ENCODE measurements at places on chromosomes 12 and 14. TPM values are rescaled to one million over a fixed set of nuclear protein-coding genes. Genes with fewer than 3 reads are reported as not detected.

Gene ERP27
- total RNA-seq = 5.4 TPM

Gene MYG1
- 59.1 TPM for total RNA-seq

Gene PPP1CC
- total RNA-seq = 148 TPM

Gene KRT71
- not detected for total RNA-seq

Gene PALS1
- 10.1 TPM for total RNA-seq

Gene MON2
- total RNA-seq = 51.6 TPM

Gene KDM5A
- 135 TPM for total RNA-seq

Gene PTPRB
- total RNA-seq = not detected

Gene SMCO2
- total RNA-seq = not detected

GRCh38 chr14:92513204-92513965 is at the start of gene RIN3:
TSS of gene RIN3 (plus strand) at chr14:92513781. CDS start at chr14:92513933, 152 bp downstream.
- H3K4me1 ChIP-seq = peaks cover 44% of the 10 kb centered on the region
- DNase-seq = peak; percentile 61
- no peaks in the 10 kb centered on the region for H3K27me3 ChIP-seq
- H3K4me3 ChIP-seq = peak within 1 kb of the TSS; percentile 80

GRCh38 chr12:26471560-26471959 is 276.2 kb downstream of the SSPN start:
- peaks cover 19% of the 10 kb centered on the region for H3K36me3 ChIP-seq
- H3K4me3 ChIP-seq = peak overlapping the region; percentile 49
- peaks cover 54% of the 10 kb centered on the region for H3K4me1 ChIP-seq
- no peak for DNase-seq

DNA sequence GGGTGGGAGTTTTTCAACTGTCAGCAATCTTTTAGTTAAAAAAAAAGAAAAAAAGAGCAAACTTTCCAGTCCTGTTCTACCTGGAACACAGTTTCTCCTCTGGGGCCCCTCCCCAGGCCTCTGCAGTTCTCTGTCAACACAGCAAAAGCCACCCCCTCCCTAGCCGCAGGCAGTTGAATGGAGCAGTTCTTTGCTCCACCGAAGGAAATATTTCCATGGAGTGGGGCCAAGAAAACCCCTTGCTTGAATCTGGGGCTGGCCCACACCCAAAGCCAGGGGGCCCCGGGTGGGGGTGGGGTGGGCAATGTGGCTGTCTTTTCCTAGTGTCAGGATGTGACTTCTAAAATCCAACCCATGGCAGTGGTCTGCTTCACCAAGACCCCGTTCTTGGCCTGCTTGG is 5.0 kb upstream of the MEG3 start:
- no peaks in the 10 kb centered on the region for H3K36me3 ChIP-seq
- no peak for DNase-seq

DNA sequence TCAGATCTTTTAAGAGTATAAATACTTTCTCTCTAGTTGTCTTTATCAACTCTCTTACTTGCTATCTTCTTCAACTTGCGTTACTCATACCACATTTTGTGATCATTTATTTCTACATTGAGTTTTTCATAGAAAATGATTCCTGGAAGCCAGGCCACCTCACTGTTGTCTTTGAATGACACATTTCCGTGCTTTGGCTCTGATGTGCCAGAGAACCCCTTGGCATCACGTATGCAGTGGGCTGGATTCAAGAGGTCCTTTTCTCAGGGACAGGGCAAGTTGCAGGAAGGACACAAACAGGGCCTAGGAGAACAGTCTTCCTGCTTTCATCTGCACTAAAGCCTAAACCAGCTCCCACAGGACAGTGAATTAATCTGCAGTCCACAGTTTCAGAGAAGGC is 70.3 kb upstream of the PYGL start:
- H3K4me1 ChIP-seq = no peaks in the 10 kb centered on the region
- H3K36me3 ChIP-seq = no peaks in the 10 kb centered on the region
- no peak overlapping the region for H3K4me3 ChIP-seq

DNA sequence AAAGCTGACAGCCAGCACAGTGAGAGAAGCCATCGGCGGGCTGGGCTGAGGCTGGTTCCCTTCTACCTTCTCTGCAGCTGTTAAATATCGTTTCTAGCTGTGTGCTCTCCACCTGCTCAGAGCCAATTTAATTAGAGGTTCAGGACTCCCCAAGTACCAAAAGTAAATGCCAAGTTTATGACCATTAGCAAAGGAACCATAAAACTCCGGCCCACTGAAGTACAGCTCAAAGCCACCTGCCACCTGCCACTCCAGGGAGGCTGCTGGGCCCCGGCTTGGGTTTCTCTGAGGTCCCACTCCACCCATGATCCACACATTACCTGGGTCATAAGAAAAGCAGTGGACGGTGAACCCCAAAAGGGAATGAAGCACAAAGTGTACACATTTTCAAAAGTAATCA is 272.8 kb downstream of the KSR2 start:
- no peak overlapping the region for H3K27ac ChIP-seq
- no peaks in the 10 kb centered on the region for H3K27me3 ChIP-seq
- no peak for DNase-seq
- no peaks in the 10 kb centered on the region for H3K36me3 ChIP-seq

DNA sequence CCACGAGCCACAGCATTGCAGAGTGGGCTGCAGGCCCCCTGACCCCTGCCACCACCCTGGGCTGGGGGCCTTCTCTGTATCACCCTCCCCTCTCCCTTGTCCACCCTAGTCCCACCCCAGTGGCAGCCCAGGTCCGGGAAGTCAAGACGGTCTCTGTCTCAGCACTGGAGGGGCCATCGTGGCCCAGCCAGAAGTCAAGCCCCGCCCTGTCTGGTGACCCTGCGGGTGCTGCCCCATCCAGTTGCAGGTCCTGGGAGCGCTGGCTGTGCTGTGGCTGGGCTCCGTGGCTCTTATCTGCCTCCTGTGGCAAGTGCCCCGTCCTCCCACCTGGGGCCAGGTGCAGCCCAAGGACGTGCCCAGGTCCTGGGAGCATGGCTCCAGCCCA is 2.7 kb downstream of the PLD4 start:
- peak; percentile 16 for DNase-seq
- H3K36me3 ChIP-seq = peaks cover 33% of the 10 kb centered on the region
- H3K27me3 ChIP-seq = no peaks in the 10 kb centered on the region
- H3K4me1 ChIP-seq = peaks cover 57% of the 10 kb centered on the region
- H3K4me3 ChIP-seq = peak overlapping the region; percentile 88

DNA sequence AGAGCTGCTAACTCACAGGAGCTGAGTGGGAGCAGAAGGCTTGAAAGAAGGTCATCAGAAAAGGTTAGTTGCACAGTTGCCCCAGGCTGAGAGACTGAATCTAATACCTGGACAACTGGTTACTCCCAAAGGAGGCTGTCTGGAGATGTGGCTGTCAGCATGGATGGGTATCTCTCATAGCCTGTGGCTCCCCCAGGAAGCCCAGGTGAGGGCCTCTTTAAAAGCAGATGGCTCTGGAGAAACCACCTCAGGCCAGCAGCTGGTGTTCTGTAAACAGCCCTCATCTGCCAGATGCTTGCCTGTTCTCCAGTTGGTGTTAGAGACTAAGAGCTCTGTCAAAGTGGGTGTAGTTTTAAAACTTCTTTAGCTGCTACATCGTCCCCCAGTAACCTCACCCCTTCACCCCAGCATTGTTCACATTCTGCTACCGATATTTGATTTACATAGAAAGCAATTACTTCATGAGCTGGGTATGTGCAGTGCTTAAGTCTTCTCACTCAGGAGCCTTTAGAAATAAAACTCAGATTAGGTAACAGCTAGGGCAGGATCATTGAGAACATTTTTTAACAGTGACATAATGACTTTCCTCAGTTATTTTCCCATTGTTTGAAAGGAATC is 25.8 kb downstream of the DACT1 start:
- no peak overlapping the region for H3K4me3 ChIP-seq
- H3K27me3 ChIP-seq = peaks cover 8% of the 10 kb centered on the region
- no peak for DNase-seq
- H3K36me3 ChIP-seq = no peaks in the 10 kb centered on the region

- H3K27ac ChIP-seq = no peak overlapping the region
- H3K4me1 ChIP-seq = no peaks in the 10 kb centered on the region
- H3K36me3 ChIP-seq = peaks cover 91% of the 10 kb centered on the region
- no peaks in the 10 kb centered on the region for H3K27me3 ChIP-seq
- no peak for DNase-seq
These were observed 64.0 kb downstream of the PTPN11 start for GRCh38 chr12:112482733-112483132.

GRCh38 chr12:3040663-3041544 is 36.3 kb upstream of the TSPAN9 start:
- H3K27me3 ChIP-seq = peaks cover 24% of the 10 kb centered on the region
- peaks cover 25% of the 10 kb centered on the region for H3K4me1 ChIP-seq
- H3K27ac ChIP-seq = no peak overlapping the region
- no peaks in the 10 kb centered on the region for H3K36me3 ChIP-seq

DNA sequence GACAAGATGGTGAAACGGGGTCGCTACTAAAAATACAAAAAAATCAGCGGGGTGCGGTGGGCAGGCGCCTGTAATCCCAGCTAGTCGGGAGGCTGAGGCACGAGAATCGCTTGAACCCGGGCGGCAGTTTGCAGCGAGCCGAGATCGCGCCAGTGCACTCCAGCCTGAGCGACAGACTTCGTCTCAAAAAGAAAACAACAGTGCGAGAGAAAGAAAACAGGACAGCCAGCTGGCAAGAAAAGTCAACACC is 633 bp upstream of the RNU4-2 start:
- H3K27ac ChIP-seq = no peak overlapping the region
- DNase-seq = no peak
- no peaks in the 10 kb centered on the region for H3K36me3 ChIP-seq
- no peak overlapping the region for H3K4me3 ChIP-seq

DNA sequence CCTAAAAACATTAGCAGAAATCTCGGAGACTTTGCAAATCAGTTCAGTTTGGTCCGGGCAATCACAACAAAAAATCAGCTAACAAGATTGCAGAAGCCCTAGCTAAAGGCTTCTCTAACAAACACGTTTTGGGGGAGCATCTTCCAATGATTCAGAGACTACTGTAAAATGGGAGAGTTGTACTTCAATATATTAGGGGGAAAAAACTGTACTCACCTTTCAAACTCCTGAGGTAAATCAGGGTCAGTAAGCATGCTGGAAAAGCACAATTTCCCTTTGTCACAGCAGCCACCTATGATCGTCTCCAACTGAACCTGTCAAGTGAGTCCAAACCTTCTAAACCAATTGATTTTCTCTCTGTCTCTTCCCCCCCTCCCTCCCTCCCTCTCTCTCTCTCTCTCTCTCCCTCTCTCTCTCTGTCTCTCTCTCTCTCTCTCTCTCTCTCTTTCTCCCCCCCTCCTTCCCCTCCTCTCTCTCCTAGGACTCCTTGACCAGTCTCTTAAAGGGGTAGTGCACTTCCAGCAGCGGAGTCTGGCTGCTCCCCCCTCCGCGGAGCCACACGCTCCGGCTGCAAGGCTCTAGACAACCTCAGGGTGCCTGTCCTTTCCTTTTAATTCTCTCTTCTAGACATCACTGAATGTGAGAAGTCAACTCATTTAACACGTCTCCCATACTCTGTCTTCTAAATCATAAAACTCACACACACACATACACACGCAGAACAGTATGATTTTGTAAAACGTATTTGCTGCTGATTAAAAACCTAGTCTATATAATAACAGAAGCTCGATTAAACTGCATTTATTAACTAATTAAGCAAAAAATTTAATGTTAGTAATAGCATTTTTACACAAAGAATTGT is at the start of gene SOX5:
SOX5 (minus strand) TSS at position 323 of the 862 bp plus-strand sequence; CDS start at position 254, 69 bp downstream.
- DNase-seq = no peak
- no peak within 1 kb of the TSS for H3K4me3 ChIP-seq
- H3K27me3 ChIP-seq = no peaks in the 10 kb centered on the region
- H3K27ac ChIP-seq = no peak within 1 kb of the TSS
- H3K36me3 ChIP-seq = no peaks in the 10 kb centered on the region

GRCh38 chr12:38544330-38545066 is 227.9 kb downstream of the ALG10B start:
- H3K4me3 ChIP-seq = no peak overlapping the region
- no peaks in the 10 kb centered on the region for H3K36me3 ChIP-seq
- no peaks in the 10 kb centered on the region for H3K27me3 ChIP-seq
- H3K27ac ChIP-seq = no peak overlapping the region
- no peak for DNase-seq
- H3K4me1 ChIP-seq = no peaks in the 10 kb centered on the region

GRCh38 chr12:780750-781379 is 28.5 kb downstream of the WNK1 start:
- no peaks in the 10 kb centered on the region for H3K27me3 ChIP-seq
- DNase-seq = no peak
- peaks cover 63% of the 10 kb centered on the region for H3K4me1 ChIP-seq
- H3K4me3 ChIP-seq = no peak overlapping the region
- H3K36me3 ChIP-seq = peaks cover 4% of the 10 kb centered on the region

- no peaks in the 10 kb centered on the region for H3K36me3 ChIP-seq
- H3K4me3 ChIP-seq = no peak overlapping the region
- no peak for DNase-seq
- H3K4me1 ChIP-seq = no peaks in the 10 kb centered on the region
- H3K27ac ChIP-seq = no peak overlapping the region
- H3K27me3 ChIP-seq = no peaks in the 10 kb centered on the region
These were observed 364.9 kb downstream of the RPS29 start for GRCh38 chr14:49221316-49221715.

- DNase-seq = no peak
- no peak overlapping the region for H3K4me3 ChIP-seq
- H3K4me1 ChIP-seq = no peaks in the 10 kb centered on the region
- H3K27me3 ChIP-seq = no peaks in the 10 kb centered on the region
- no peaks in the 10 kb centered on the region for H3K36me3 ChIP-seq
These were observed 304.4 kb downstream of the DUSP6 start for GRCh38 chr12:89047856-89048418.

DNA sequence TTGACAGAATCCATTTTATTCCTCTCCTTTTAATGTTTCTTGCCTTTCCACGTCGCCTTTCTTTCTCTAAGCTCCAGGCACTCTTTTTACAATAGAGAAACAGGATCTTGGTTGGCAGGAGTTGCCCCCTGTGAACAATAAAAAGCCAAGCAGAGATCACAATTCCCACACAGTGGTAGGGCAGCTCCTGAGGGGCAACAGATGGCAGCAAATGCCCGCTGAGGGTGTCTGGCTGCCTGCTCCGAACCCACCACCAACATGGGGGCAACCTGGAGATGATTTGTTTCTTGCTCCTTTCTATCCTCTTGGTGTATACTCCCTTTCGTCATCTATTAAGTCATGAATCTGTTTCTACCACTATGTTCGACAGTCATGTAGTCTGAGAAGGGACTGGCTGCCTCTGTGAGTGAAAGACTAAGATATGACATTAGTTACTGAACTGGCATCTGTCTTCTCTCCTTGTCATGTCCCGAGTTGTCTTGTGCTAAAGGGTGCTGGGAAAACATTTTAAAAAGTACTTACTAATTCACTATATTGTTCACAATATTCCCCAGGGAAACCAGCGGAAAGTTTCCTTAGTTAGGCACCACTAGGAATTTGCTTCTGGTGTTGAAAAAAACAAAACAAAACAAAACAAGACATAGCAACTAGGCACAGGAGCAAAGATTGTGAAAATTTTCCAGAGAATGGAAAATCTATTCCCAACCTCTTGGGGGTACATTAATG is 170.1 kb downstream of the STXBP6 start:
- H3K27ac ChIP-seq = no peak overlapping the region
- peaks cover 12% of the 10 kb centered on the region for H3K27me3 ChIP-seq
- no peaks in the 10 kb centered on the region for H3K36me3 ChIP-seq
- no peak overlapping the region for H3K4me3 ChIP-seq
- no peak for DNase-seq

DNA sequence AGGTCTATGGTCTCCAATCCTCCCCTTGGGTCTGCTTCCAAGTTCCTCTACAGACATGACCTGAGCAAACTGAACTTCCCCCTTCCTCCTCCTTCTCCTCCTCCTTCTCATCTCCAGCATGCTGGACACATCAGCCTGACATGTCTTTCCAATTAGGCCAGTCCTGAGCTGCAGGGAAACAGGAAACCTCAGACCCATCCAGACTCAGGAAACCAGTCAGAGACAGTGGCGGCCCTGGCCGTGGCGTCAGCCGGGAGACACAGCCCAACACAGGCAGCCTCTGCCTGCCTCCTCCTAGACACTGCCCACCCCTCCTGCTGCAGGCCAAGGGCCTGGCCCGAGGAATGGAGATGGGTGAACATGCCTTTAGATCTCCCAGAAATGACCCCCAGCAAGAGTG is 468.8 kb downstream of the BCL11B start:
- H3K4me3 ChIP-seq = no peak overlapping the region
- no peaks in the 10 kb centered on the region for H3K36me3 ChIP-seq
- H3K27me3 ChIP-seq = no peaks in the 10 kb centered on the region
- H3K27ac ChIP-seq = no peak overlapping the region
